RWPE1 (cell line): ENCODE measurements at places on chromosomes 1 and 21.

DNA sequence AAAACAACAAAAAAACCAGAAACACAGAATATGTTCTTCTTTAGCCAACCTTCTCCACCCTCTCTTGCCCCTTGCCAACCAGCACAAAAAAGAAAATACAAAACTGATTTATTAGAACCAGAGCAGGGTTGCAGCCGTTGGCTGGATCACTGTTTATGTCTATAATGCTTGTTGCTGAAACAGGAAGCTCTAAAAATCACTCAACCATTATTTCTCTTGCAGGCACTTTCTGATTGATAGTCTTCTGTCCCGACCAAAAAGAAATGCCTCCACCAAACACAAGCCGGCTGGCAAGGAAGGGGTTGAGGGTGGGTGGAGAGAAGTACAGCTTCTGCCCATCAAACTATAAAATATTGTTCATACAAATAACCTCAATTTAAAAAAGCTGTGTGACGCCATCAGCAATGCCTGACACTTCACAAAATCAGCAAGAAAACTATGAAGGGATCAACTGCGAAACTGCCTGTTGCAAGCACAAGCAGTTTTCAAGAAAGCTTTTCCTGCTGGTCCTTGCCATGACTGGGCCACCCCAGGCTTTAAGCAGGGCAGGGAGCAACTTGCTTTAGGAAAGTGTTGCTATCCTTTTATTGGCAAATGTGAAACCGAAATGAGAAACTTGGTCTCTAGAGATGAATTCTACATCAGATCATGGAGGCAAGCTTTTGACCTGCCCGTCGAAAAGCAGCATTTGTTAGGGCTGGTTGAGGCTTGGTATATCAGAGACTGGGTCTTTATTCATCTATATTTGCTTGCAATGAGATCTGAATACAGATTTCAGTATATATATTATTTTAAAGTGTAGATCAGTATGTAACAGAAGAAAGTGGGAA, 174.2 kb downstream of the RUNX1 start:
- no peak for DNase-seq

GRCh38 chr1:93679546-93679945, 2.1 kb downstream of the BCAR3 start:
- no peak for DNase-seq

DNA sequence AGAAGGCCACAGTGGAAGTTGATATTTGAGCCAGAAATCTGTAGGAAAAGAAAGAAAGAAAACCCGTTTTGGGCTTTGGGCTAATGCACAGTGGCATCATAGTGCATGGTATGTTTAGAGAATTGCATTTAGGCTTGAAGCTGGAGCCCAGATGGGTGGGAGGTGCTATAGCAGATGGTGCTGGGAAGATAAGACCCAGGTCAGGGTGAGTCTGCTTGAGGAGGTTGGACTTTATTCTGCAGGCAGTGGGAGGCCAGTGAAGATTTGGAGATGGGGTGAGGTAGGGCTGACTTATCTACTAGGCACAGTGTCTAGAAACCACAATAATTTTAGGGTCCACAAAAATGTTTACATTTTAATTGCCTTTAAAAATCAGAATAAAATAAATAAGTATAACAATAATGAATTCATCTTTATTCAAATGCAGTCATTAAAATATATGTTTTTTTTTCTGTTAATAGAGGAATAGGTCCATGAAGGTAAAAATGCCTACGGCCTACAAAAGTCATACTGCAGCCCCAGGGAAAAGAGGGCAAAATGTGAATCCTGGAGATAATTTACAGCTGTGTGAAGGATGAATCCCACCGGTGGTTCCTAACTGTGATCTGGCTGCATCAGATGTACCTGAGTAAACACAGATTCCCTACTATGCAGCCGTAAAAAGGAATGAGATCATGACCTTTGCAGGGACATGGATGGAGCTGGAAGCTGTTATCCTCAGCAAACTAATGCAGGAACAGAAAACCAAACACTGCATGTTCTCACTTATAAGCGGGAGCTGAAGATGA, 8.7 kb downstream of the DNAJC6 start:
- DNase-seq: no peak

GRCh38 chr1:202807926-202808757, at the start of gene KDM5B:
KDM5B (minus strand) TSS chr1:202808421; CDS start chr1:202808305, 116 bp downstream.
- DNase-seq: peak; percentile 94

DNA sequence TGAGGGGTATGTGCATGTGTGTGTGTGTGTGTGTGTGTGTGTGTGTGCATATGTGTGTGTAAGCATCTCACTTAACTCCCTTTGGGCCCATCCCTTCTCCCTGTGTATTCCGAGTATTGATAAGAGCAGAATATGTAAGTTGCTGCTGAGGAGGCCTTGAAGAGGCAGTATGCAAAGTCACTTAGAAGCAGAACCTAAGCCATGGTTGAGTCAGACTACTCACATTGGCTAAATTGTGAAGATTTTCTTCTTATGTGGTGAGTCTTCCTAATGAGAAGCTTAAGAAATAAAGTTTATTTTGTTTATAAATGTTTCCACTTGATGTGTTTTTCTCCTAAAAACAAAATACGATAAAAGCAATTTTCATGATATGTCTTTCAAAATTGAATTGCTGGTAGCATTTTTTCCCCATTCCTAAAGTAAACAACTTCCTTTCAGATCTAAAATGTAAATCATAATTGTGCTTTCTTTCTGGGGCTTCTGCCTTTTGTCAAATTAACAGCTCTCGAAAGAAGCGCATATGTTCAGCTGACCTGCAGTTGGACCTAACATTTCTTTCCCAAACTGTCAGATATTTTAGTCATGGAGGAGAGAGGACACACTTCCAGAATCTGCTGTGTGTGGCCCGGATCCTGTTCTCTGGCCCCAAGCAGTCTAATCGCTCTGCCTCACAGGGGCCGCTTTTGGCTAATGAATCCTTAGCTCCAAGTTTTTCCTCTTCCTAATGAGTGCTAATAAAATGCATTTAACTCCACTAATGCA, 284.0 kb downstream of the DUSP10 start:
- DNase-seq: no peak

- DNase-seq: no peak
Observed at GRCh38 chr1:234897754-234898454, 230.7 kb downstream of the TOMM20 start.

- DNase-seq: no peak
Observed at GRCh38 chr1:14761291-14762153, 163.0 kb downstream of the KAZN start.

DNA sequence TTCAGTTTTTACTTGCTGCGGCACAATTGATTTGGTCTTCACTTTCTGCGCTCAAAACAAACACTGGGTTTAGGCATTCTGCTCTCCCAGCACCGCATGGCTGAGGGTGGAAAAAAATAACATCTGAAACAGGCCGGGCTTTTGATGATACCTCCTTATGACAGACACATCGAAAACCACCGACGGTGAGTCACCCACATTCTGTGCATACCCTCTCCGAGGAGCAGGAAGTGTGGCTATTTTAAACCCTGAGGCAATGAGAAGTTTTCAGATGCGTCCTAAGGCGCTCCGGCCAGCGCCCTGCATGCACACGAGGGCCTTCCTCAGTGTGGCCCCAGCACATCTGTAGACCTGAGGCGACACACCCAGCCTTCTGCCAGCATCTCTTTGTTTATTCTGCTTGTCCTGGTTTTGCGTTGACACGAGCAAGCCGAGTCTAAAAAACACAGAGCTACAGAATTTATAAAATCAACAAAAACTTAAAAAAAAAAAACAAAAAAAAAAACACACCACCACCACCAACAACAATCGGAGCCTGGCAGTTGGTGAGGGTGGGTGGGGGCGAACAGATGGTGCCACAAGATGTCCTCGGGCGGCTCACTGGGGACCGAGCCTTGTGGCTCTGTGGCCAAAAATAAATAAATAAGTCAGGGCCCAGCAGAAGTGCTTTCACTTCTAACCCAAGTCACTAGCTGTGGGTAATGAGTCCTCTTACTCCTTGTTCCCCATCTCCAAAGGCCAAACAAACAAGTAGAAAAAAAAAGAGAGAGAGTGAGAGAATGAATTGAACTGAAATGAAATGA, 162.6 kb upstream of the IRF2BP2 start:
- DNase-seq: peak; percentile 97

GRCh38 chr1:23521588-23521987, 9.4 kb downstream of the E2F2 start:
- no peak for DNase-seq

DNA sequence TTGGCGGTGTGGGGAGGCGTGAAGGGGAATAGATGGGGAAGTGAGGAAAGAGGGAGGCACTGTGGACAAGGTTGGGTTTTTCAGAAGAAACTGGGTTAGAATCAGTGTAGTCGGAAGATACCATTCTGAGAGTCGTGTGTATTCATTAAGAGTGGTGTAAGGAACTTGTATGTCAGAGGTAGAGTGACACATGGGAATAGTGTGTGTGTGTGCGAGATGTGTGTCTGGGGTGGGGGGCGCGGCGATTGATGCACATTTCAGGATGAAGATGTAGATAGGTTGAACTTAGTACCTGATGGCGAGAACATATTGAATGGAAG, 878 bp downstream of the SMG7 start:
- DNase-seq: no peak

DNA sequence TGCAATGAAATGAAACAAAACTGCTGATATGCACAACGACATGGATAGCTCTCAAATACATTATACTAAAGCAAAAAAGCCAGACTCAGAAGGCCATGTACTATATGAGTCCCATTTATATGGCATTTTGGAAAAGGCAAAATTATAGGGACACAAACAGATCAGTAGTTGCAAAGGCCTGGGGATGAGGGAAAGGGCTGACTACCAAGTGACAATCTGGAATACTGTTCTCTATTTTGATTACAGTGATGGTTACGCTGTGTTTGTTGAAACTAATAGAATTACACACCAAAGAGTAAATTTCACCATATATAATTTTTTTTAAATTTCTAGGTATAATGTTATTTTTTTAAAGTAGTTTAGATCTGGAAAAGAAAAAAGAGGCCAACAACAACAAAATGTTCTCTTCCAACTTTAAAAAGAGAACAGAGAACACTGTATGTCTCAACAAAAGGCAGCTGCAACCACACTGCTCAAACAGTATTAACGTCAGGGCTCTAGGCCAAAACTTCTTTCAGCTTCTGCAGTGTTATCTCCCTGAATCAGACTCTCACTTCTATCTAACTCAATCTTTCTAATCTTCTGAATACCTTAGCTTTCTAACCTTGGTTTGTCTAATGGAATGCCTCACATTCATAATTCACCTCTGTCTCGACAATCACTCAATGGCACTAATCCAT, 75.8 kb downstream of the FOXJ3 start:
- no peak for DNase-seq

DNA sequence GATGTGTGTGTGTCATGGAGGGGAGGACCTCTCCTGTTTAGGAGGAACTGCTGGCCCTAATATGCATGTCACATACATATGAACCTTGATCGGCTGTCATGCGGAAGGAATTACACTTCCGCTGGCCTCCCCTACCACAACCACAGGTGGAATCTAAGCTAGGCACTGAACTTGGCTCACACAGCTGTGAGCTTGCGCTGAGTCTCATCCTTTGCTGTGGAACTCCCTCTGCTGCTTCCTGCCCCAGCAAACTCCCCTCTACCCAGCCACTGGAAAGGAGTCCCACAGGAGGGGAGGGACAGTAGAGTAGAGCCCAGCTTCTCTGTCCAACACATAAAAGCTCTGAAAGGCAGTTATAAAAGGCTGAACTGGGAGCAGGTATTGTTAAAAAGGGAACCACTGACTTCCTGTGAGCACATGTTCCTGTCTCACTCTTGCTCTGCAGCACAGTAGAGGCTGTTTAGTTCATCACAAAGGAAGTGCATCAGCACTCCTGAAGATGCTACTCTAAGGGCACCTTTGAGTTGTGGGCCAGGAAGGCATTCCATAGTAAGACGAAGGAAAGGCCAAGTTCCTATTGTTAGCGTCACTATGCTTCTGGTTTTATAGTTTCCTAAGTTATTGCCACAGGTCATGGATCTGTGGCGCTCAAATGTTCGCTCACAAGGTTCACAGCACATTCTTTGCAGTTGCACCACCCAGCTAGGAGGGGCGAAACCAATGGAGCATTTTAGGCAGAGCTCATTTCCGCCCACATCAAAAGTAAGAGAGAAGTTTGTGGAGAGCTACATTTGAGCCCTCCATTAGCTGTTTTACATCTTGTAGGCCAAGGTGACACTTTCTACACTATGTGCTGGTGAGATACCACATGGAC, 17.7 kb upstream of the PTPRC start:
- no peak for DNase-seq

DNA sequence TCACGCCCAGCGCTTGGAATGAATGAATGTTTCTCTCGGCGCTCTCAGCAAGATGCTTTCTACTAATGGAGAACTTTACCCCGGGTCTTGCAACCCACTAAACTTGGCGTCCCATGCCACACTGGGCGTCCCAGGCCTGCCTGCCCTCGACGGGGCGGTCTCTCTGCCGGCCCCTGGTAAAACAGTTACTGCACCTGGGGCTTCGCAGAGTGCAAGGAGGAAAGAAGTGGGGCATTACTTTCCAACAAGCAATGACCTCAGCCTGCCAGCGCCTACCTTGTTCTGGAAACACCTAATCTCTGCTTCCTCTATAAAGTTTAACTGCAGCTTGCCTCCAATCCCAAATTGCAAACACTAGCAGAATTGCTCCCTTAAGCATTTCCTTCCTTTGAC, 27.8 kb upstream of the NFIA start:
- no peak for DNase-seq

DNA sequence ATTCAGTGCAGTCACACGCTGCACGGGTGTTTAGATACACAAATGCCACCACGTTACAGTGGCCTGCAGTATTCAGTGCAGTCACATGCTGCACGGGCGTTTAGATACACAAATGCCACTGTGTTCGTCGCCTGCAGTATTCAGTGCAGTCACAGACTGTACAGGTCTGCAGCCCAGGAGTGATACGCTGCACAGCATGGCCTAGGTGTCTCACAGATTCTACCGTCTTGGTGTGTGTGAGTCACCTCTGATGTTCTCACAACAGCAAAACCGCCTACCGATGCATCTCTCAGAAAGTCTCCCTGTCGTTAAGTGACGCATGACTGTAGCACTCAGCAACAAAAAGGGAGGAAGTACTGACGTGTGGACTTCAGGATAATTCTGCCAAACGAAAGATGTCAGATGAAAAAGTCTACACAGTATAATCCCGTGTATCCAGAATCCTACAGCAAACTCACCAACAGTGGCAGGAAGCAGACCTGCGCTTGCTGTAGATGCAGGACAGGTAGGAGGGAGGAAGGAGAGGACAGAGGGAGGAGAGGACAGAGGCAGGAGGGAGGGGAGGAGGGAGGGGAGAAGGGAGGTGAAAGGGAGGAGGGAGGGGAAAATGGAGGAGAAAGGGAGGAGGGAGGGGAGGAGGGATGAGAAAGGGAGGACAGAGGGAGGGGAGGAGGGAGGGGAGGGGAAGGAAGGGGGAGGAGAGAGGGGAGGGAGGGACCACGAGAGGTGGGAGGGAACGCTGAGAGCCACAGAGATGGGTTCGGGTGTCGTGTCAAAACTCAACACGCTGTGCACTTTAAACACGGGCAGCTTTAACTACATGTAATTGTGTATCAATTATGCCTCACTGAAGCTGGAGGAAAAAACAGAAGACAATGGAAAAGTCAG, 36.3 kb upstream of the PCBP3 start:
- peak; percentile 24 for DNase-seq

DNA sequence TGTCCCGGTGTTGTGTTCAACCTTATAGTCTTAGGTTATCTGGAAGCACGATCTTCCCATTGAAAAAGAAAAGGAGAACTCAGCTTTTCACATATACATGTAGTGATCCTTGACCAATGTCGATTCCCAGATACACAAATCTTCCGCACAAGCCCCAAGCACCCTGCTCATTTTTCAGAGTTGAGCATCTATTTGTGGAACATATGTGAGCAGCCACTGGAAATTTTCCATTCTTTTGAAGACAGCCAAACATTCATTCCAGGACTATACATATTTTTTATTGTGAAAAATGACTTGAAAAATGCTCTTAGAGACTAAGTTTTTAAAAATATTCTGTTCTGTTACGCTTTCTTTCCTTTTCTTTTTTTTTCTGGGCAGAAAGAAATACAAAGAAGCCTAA, 371.9 kb downstream of the RGS7 start:
- DNase-seq: no peak
